Coronary artery (tissue), 2 donors: ENCODE measurements at places on chromosomes 12 and 14.

DNA sequence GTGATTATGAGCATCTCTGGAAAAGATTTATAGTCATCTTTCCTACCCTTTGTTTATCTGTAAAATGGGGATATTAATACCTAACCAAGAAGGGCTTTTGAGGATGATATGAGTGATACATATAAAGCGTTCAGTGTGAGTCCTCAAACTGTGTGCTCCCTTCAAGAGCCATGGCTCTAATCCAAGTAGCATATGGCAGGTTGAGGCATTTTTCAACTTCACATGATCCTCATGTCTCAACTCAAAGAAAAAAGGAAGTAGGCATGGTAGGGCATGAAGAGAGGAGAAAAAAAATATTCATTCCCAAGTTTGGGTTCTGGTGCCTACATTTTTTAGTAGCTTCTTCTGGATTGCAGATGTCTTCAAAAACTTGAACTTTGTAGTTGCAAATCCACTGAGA lies 286.3 kb upstream of the ATP2B1 start:
- no peak for DNase-seq

DNA sequence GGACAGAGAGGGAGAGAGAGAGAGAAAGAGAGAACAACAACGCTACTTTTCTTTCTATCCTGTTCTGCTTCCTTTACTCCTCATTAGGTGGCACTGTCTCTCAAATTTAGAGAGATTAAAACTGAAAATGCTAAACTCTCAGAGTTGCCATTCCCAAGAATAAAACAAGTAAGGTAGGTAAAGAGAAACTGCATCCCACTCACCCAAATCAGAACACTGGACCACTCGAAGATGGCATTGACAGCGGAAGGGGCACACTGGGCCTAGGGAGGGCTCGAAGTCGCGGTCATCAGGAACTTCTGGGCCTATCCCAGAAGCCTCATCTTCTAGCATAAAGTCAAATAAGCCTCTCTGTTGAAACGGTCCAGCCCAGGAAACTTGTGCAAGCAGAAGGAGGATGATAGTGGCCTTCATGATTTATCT lies 4.5 kb downstream of the DCN start:
- DNase-seq = no peak

DNA sequence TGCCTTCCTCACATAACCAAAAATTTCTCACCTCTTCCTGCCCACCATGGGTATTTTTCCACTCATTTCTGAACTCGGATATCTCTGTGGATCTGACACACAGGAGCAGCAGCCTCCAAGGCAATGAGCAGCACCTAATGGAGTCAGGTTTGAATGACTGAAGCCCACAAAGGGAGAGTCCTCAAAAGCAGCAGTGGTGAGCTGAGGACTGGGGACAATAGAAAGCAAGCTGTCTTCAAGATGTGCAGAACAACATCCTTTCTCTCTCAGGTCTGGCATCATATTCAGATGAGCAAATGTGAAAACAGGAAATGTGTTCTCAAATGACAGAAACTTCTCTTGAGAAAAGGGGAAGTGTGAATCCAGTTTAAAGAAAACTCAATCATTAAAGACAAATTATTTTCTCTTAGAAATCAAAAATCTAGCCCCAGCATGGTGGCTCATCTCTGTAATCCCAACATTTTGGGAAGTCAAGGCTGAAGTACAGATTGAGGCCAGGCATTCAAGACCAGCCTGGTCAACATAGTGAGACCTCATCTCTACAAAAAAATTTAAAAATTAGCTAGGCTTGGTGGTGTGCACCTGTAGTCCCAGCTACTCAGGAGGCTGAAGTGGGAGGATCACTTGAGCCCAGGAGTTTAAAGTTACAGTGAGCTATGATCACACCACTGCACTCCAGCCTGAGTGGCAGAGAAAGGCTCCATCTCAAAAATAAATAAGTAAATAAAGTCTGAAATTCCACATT lies 54.2 kb downstream of the C12orf42 start:
- DNase-seq = no peak

GRCh38 chr14:84792722-84793410 lies 737.1 kb upstream of the FLRT2 start:
- DNase-seq = no peak

DNA sequence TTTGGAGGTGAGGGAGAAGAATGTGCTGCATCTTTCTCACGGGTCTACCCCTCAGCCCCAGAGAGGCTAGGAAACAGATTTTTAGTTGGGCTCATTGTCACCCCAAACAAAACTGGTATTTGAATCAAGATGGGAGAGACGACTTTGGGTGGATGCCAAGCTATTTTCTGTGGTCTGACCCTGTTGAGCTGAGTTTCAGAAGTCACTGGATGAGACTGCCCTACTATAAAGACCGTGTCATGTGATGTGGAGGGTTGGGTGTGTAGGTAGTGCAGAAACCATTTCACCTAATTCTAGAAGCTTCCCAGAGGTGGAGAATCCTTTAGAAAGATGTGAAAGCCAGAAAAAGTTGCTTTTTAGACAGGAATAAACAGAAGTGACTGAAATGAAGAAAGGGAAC lies 60.2 kb downstream of the IFT43 start:
- DNase-seq = no peak

DNA sequence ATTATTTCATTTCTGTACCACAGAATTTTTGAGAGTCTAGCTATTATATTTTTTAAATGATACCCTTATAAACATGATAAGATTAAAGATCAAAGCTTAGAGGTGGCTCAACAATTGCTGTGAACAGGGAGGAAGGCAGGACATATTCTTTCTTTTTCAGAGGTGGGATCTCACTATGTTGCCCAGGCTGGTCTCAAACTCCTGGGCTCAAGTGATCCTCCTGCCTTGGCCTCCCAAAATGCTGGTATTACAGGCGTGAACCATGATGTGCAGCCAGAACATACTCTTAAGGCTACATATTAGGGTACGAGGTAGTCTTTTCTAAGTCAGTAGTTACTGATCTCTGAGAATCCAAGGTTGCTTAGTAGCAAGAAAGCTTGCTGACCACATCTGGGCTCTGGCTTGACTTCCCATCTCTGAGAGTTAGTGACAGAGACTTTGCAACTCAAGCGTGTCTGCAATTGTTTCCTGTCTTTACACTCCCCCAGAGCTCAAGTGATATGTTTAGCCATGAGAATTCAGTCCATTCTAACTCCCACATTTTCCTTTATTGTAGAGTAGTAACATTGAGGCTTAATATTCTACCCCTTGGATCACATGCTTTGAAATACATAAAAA lies 8.6 kb downstream of the RAB5B start:
- DNase-seq = no peak

GRCh38 chr12:128467882-128468281 lies 200.9 kb downstream of the TMEM132C start:
- no peak for DNase-seq

- DNase-seq = no peak
Observed at GRCh38 chr12:68007466-68007865, 18.2 kb downstream of the IFNG-AS1 start.

- no peak for DNase-seq
Observed at GRCh38 chr14:98953551-98954348, 318.2 kb downstream of the BCL11B start.

- DNase-seq = no peak
Observed at GRCh38 chr12:115938794-115939377, 338.6 kb downstream of the MED13L start.
